ENCODE measurements at places on chromosomes 7 and 10.

- no peak for DNase-seq
Observed at GRCh38 chr7:85079434-85079833, 107.4 kb downstream of the SEMA3D start.

GRCh38 chr7:79060498-79060897 lies 393.0 kb downstream of the MAGI2 start:
- no peak for DNase-seq

GRCh38 chr10:84156768-84157167 lies 16.8 kb upstream of the GPR15LG start:
- DNase-seq, result no peak

DNA sequence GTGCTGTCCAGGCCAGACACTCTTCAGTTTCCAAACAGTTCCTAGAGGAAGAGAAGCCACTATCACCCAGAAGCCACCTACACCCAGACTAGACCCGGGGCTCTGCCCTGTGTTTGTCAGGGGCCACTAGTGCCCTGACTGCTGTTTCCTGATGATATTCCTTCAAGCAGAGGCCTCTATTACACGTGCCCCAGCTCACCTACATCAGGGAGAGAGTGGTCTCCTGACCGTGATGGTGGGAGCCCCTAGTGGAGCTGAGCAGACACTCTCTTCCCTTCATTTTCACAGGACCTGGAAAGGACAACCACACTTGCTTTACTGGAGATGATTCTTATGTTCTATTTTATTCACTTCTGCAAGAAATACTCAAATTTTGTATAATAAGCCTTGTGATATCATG lies 9.2 kb downstream of the ZNF394 start:
- DNase-seq, result no peak

- DNase-seq, result no peak
Observed at GRCh38 chr7:44727158-44727936, 21.3 kb upstream of the ZMIZ2 start.

DNA sequence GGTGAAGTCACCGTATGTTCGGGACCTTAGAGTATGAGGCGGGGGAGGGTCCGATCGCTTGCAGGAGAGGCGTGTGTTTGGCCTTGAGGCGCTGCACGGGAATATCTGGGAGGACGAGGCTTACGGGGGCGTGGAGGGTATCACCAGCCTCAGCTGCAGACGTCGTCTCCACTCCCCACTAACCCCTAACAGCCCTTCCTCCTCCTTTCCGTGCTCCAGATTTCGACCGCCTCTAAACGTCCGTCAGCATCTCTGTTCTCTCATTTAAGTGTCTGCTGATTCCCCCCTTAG lies 23.5 kb upstream of the ZNF12 start:
- DNase-seq, result no peak

GRCh38 chr7:7812112-7812511 lies 93.7 kb upstream of the RPA3 start:
- DNase-seq, result no peak

- no peak for DNase-seq
Observed at GRCh38 chr7:128227271-128227670, 13.8 kb upstream of the LEP start.
